Hematopoietic multipotent progenitor cell (in vitro differentiated cells): ENCODE measurements at places on chromosomes 3 and 15.

DNA sequence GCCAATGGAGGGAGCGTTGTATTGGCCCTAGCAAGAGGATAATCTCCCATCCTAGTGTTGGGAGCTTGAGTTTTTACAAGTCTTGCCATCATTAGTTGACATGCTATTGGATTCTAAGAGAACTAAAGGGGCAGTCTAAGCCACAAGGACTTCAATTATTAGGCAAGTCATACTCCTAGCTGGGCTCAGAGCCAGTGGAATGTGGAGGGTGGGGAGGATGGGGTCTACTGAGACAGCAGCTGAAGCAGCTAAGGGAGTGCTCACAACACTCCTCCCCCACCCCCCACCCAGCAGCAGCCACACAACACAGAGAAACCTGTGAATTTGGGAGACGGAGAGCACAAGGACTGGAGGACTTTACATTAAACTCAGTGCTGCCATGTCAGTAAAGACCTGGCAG, 27.9 kb downstream of the FRG2C start:
- DNase-seq, result no peak

GRCh38 chr3:113629584-113630421, 66.6 kb downstream of the USF3 start:
- DNase-seq, result no peak

- DNase-seq, result no peak
Observed at GRCh38 chr15:66356077-66356358, 467 bp downstream of the TIPIN start.

- no peak for DNase-seq
Observed at GRCh38 chr3:98445949-98446406, 17.0 kb upstream of the OR5K1 start.

DNA sequence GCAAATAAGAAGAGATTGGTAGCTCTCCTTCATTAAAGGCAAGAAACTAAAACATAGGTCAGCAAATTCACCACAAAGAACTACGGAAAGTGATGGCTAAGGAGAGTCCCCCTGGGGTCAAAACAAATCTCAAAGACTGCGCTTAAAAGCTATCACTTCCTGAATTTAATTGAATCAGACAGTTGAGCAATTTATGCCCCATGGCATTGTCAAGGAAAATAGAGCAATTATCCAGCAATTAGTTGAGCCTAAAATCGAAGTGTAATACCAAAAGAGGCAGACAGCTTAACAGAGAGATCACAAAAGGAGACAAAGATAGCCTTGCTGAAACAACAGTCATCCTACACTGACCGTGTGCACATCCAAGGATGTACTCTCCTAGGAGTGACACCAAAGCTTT, 74.4 kb upstream of the SCN10A start:
- no peak for DNase-seq

DNA sequence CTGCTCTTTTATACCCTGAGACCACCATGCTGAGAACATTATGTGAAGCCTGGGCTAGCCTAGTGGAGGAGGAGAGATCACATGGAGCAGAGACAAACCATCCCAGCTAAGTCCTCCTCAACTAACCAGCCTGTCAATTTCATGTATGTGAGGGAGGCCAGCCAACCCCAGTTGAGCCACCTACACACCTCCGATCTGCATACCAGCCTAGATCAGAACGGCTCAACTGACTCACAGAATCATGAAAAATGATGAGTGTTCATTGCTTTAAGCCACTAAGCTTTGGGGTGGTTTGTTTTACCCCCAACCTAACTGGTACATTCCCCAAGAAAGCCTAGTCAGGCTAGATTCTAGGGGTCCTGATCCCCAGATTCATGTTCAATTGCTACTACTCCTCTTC, 19.4 kb upstream of the CA12 start:
- DNase-seq, result no peak

GRCh38 chr15:62298811-62299210, 133.7 kb upstream of the C2CD4B start:
- no peak for DNase-seq

DNA sequence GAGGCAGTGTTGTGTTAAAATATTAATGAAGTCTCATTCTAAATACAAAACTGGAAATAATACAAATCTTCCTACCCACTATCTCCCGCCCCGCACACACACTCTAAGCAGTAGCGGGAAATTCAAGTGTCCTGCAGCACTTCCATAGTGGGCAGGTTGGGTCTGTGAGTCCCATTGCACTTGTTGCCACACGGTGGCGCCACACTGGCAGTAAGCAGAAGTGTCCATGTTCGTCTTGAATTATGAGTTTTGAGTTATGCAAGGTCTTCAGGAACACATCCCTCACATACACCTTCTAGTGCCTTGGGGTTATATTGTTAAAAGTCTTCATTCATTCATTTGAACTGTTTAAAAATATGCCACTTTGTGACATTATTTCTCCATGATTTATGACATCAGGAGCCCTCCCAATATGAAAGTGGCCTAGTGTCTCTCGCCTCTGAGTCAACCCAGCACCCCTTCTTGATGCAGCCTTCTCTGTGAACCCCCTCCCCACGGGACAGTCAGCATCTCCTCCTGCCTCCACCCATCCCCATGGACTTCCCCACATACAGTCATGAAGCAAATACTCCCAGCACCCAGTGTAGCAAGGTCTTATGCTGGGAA, 17.6 kb upstream of the CCDC174 start:
- peak; percentile 75 for DNase-seq

- DNase-seq, result no peak
Observed at GRCh38 chr3:109707617-109708016, 370.3 kb upstream of the DPPA4 start.

DNA sequence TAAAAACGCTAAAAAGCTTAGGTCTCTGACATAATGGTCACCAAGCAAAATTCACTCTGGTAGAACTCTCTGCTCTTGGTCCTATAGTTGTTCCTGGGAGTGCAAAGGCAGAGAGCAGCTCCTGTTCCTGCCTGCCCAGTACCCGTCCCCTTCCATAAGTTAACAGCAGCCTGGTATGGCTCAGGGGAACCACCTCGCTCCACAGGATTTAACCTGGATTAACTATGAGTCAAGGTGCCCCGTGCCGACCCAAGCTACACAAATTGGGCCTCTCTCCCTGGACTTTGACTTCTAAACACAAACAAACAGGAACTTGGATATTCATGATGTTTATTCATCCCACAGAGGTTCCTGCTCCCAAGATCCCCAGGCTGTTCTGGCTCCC, 32.1 kb downstream of the SCAP start:
- no peak for DNase-seq
